ENCODE measurements at places on chromosomes 11 and 22.

- DNase-seq = no peak
Observed at GRCh38 chr22:50081426-50082196, 3.6 kb downstream of the MLC1 start.

- no peak for DNase-seq
Observed at GRCh38 chr11:63242089-63242781, 1.2 kb downstream of the SLC22A25 start.

DNA sequence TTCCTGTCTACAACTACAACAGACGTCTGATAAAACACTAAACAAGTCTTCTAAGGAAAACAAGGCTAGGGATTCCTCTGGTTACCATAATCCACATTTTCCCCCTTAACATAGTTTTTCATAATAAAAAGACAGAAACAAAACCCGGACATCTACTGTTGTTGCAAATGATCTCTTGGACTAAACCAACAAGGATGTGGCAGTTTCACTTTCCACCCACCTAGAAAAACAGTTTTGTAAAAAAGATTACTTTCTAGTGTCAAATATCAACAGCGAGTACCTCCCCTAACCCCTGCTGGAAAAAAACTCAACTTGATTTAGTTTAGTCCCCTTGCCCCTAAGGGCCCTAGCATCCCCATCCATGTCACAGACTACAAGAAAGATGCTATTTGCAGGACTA is 5.4 kb downstream of the GNG3 start:
- DNase-seq = no peak

- DNase-seq = no peak
Observed at GRCh38 chr11:12187399-12187798, 77.0 kb downstream of the MICAL2 start.

DNA sequence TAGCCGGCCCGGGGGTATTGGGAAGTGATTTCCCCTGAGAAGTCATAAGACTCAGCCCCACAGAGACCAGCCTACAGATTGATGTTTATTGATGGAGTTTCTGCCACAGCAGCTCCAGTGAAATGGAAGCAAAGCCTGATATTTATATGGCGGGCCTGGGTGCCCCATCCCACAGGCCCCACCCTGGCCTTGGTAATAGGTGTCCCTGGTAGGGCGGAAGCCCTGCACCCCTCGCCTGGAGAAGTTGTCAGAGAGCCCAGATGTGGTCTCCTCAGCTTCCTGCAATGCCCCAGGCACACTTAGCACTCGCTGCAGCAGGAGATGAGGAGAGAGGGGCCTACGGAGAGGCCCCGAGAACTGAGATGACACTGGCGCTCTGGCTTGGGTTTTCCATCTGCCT is 107.4 kb downstream of the MORC2 start:
- DNase-seq = no peak

All from stimulated activated CD8-positive, alpha-beta memory T cell treated with anti-CD3 and anti-CD28 coated beads, Interleukin-4, amount 100 ng/mL, for 4 hours (primary cell).